ENCODE measurements at places on chromosomes 4 and X. TPM values are rescaled to one million over a fixed set of nuclear protein-coding genes. Genes with fewer than 3 reads are reported as not detected.

Gene GLRA3
- not detected for total RNA-seq

Gene VCX2
- not detected for total RNA-seq

Gene JADE3
- total RNA-seq = 1.8 TPM

DNA sequence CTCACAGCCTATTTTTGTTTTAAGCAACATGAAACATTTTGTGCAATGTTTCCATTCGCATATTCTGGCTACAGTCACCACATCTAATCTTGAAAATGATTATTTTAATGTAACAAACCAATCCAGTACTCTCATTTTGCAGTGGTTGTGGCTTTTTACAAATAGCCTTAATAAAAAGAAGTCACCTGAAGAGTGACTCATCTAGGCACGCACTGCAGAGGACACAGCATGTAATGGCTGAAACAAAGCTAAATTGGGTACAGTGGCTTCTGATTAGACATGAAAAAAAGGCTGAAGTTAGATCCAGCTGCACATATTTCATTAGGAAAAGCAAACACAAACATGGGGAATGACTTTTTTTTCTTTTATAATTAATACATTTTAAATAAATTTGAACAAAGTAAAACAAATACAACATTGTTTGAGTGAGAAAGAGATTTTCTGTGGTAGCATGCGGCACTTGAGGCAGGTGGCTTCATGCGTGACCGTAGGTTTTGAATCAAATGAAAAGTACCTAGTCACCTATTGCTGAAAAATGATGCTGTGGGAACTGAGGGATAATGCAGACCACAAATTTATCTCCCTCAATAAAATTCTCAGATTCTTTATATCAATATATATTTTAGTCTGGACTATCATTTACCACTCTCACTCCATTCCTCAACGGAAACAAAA, 240.8 kb upstream of the DDX53 start:
- H3K36me3 ChIP-seq = no peaks in the 10 kb centered on the region
- H3K27ac ChIP-seq = no peak overlapping the region
- no peak overlapping the region for H3K4me3 ChIP-seq
- DNase-seq = no peak

GRCh38 chrX:70030301-70030767, 19.4 kb downstream of the AWAT2 start:
- H3K4me1 ChIP-seq = no peaks in the 10 kb centered on the region
- no peaks in the 10 kb centered on the region for H3K36me3 ChIP-seq
- H3K4me3 ChIP-seq = no peak overlapping the region
- DNase-seq = no peak
- H3K27ac ChIP-seq = no peak overlapping the region

- peak; percentile 92 for DNase-seq
- H3K4me1 ChIP-seq = peaks cover 5% of the 10 kb centered on the region
- no peaks in the 10 kb centered on the region for H3K27me3 ChIP-seq
These were observed 14.7 kb downstream of the SORCS2 start for GRCh38 chr4:7206911-7207567.

Gene PRRG3
- not detected for total RNA-seq

Gene BST1
- total RNA-seq = 22.7 TPM

DNA sequence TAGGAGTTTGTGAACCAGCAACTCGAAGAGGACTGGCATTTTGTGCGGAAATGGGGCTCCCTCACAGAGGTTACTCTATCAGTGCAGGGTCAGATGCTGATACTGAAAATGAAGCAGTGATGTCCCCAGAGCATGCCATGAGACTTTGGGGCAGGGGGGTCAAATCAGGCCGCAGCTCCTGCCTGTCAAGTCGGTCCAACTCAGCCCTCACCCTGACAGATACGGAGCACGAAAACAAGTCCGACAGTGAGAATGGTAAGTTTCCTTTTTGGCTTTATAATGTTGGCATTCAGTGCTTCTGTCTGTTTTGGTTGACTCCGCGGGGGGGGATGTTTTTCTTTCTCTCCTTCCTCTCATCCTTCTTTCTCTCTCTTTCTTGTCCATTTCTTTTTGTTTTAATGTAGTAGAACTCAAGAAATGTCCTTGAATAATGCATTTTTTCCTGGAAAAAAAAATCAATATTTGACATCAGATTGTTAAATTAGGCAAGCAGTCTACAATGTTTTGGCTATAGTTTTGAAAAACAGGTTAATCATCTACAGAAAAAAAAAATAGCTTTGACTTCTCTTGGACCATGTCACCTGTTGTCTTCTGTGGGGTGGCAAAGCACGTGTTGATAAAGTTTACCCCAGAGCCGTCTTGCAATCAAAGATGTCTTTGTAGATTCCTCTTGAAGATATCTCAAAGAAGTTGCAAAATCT, 103.6 kb downstream of the TENM3 start:
- DNase-seq = no peak
- H3K36me3 ChIP-seq = no peaks in the 10 kb centered on the region
- H3K27me3 ChIP-seq = no peaks in the 10 kb centered on the region
- H3K4me3 ChIP-seq = no peak overlapping the region

Gene PSAPL1
- not detected for total RNA-seq

Gene BEND2
- not detected for total RNA-seq

Gene NHSL2
- 58.1 TPM for total RNA-seq
